Tibial nerve (tissue), 4 donors: ENCODE measurements at places on chromosomes 5 and 9. TPM values are rescaled to one million over a fixed set of nuclear protein-coding genes. Genes with fewer than 3 reads are reported as not detected.

The LHX2 gene
- total RNA-seq, result not detected

The WNT8A gene
- not detected for total RNA-seq

The ECSCR gene
- total RNA-seq, result 35.4 TPM

The PCDHGA4 gene
- total RNA-seq, result 5.1 TPM

The IFNA21 gene
- total RNA-seq, result not detected

The MZB1 gene
- 2.4 TPM for total RNA-seq

The NUTM2G gene
- total RNA-seq, result not detected

The AQP3 gene
- 200 TPM for total RNA-seq

The RETREG1 gene
- 73.0 TPM for total RNA-seq

The STK32A gene
- 10.0 TPM for total RNA-seq
